Trophoblast cell (in vitro differentiated cells and primary cell): ENCODE measurements at places on chromosomes 1 and 21.
A peak's percentile ranks its signal among the peaks of the same experiment; 100 is the strongest.

DNA sequence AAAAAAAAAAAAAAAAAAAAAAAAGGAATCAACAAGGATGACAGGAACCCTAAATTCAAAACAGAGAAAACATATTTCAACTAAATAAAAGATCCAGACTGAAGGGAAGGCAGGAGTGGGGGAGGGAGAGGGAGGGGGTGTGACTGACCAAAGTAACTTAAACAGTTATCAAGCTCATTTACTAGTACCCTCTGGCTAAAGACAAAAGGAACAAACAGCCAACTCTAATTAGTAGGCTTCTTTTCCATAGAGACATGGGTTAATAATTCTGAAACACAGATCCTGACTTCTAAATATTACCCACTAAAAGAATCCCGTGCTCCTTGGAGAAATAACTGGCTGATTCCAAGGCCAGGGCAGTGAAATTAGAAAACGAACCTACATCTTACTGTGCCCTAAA is 23.8 kb downstream of the USP48 start:
- no peak overlapping the region for H3K4me3 ChIP-seq
- H3K4me1 ChIP-seq, result no peaks in the 10 kb centered on the region
- DNase-seq, result no peak
- peaks cover 15% of the 10 kb centered on the region for H3K36me3 ChIP-seq
- no peak overlapping the region for H3K27ac ChIP-seq

GRCh38 chr1:196344453-196344852 is 263.8 kb downstream of the KCNT2 start:
- no peaks in the 10 kb centered on the region for H3K27me3 ChIP-seq
- no peak overlapping the region for H3K27ac ChIP-seq
- no peaks in the 10 kb centered on the region for H3K4me1 ChIP-seq
- DNase-seq, result no peak

DNA sequence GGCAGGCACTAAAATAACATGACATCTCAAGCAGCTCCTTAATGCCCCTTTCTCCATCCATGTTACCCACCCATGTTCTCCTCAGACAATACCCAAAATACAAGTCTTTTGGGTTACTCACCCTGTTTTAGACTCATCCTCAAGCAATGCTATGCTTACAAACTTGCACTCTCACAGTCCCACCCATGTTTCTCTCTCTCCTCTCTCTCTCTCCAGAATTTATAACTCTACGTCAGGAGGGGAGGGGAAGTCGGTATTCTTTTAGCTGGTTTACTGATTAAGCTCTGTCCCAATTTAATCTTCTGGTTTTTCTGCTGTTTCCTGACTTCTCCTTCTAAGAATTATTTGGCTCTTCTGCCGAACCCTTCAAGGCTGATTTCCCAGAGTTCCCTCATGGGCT is 98.0 kb upstream of the NR5A2 start:
- H3K27me3 ChIP-seq, result no peaks in the 10 kb centered on the region
- H3K4me3 ChIP-seq, result no peak overlapping the region
- H3K4me1 ChIP-seq, result no peaks in the 10 kb centered on the region

DNA sequence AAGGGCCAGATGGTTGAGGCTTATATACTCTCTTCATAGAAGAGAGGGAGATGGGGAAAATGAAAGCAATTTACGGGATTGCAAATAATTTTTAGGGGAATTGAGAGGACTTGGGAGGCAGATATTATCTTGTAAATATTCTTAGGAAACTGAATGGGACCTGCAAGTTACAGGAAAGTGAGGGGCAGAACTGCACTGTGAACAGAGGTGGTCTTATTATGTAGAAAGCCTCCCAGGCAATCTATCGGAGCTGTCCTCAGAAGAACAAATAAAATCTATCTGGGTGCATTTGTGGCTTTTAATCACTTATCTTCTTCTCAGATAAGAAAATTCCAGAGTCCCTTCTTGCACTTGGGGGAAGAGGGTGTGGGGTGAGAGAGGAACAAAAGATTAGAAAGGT is 223.5 kb downstream of the RHOU start:
- no peaks in the 10 kb centered on the region for H3K27me3 ChIP-seq
- H3K36me3 ChIP-seq, result no peaks in the 10 kb centered on the region
- H3K4me3 ChIP-seq, result no peak overlapping the region
- no peak overlapping the region for H3K27ac ChIP-seq

- H3K27me3 ChIP-seq, result no peaks in the 10 kb centered on the region
- peaks cover 10% of the 10 kb centered on the region for H3K4me1 ChIP-seq
- H3K4me3 ChIP-seq, result no peak overlapping the region
- no peak for DNase-seq
- no peak overlapping the region for H3K27ac ChIP-seq
These were observed 876 bp downstream of the MOB3C start for GRCh38 chr1:46615735-46616134.

DNA sequence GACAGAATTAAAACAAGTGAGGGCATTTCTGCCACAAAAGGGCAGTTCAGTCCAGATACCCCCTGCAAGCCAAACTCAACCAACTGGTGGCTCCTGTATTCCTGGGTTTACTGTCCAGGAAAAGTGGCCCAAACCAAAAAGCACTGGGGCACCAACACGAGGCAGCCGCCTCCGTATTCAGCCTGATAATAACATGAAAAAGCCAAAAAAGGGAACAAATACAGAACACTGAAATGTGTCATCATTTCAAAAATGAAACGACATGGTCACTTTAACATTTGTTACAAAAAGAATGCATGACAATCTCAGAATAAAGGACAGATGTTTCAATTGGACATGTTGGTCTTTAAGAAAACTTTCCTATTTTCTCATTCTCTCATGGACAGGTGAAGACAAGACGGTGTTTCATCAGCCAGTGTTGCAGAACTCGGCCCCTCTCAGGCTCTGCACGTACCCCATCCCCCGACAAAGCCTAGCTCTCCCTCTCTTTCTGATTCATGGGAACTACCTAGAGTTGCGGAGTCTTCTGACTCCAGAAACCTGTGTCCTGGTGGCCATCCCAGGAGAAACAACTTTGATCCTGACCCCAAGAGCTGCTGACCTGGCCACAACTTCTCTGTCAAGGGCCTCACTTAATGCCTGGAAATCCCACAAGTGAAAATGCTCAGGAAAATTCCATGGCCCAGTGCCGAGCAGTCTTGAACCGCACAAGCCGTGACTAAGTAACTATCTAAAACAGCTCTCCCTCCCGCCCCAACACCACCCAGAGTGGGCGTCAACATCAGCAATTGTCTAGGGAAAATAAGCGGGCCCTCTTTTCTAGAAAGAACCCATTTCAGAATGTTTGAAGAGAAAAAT is 27.1 kb downstream of the ZBTB17 start:
- H3K36me3 ChIP-seq, result peaks cover 49% of the 10 kb centered on the region
- peaks cover 19% of the 10 kb centered on the region for H3K4me1 ChIP-seq
- H3K27ac ChIP-seq, result no peak overlapping the region
- H3K4me3 ChIP-seq, result no peak overlapping the region
- DNase-seq, result peak; percentile 55

DNA sequence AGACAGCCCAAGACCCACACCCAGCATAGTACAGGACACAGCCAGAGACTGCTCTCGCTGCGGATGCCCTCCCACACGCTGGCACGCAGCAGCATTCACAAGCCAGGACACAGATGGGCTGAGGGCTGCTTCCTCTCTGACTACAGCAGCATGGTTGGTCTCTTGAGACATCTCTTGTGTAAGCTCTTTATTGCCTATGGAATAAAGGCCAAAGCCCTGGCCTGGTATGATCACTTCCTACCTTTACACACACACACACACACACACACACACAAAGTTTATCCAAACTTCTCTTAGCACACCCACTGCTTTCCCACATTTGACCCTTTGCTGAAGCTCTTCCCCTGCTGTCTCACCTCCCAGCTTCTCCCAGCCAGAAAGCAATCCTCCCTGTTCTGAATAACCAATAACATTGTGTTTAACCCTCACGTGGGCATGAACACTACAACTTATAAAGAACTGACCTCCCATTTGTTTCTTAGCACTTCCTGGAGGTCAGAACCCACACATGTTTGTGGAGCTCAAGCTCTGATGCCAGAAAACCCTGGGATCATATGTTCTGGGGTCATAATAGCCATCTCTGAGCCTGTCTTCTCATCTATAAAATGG is 1.2 kb upstream of the LUZP1 start:
- H3K4me1 ChIP-seq, result peaks cover 3% of the 10 kb centered on the region
- no peaks in the 10 kb centered on the region for H3K36me3 ChIP-seq
- no peaks in the 10 kb centered on the region for H3K27me3 ChIP-seq
- no peak overlapping the region for H3K27ac ChIP-seq

DNA sequence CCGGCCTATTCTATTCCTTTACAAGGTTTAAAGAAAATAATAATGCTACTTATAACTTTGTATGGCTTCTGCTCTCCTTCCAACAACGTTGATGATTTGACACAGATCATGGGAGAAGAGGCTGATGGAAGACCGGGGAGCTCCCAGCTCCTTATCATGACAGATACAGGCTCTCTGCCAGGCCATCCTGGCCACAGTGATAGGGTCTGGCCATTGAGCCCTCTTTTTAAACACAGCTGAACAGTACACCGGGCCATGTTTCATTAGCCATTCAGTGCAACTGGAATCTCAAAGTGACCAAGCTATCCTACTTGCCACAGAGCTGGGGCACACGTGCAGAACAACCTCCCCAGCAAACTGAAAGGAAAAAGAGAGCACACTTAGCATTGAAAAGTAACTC is 34.9 kb downstream of the DNAJC11 start:
- DNase-seq, result no peak
- H3K27me3 ChIP-seq, result no peaks in the 10 kb centered on the region

DNA sequence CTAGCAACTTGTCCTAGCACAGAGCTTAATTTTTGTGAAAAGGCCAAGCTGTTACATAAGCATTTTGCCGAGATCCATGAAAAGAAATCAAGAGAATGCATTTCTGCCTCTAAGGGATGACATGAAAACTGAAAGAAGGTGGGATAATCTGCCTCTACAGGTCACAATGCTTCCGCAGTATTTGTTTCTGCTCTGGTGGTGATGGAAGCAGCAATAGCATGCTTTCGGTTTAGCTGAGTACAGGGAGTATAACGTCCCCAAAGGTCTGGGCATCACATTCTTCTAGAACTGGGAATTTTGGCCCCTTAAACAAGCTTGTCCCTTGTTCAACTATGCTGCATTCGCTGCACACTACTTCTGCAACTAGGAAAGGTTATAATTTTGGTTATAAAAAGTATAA is 14.4 kb upstream of the MAGI3 start:
- no peak for DNase-seq
- no peaks in the 10 kb centered on the region for H3K4me1 ChIP-seq
- no peak overlapping the region for H3K4me3 ChIP-seq
- H3K27ac ChIP-seq, result no peak overlapping the region
- no peaks in the 10 kb centered on the region for H3K27me3 ChIP-seq

- DNase-seq, result no peak
- H3K36me3 ChIP-seq, result no peaks in the 10 kb centered on the region
- no peak overlapping the region for H3K27ac ChIP-seq
- H3K27me3 ChIP-seq, result no peaks in the 10 kb centered on the region
- no peak overlapping the region for H3K4me3 ChIP-seq
- no peaks in the 10 kb centered on the region for H3K4me1 ChIP-seq
These were observed 332.3 kb upstream of the DPYD start for GRCh38 chr1:98253145-98253544.

- peaks cover 31% of the 10 kb centered on the region for H3K36me3 ChIP-seq
- H3K27ac ChIP-seq, result no peak overlapping the region
- H3K4me3 ChIP-seq, result peak overlapping the region; percentile 77
- H3K27me3 ChIP-seq, result no peaks in the 10 kb centered on the region
These were observed 67.8 kb downstream of the OBSCN start for GRCh38 chr1:228275430-228276173.

GRCh38 chr1:53398576-53399365 is 60.4 kb upstream of the DMRTB1 start:
- no peaks in the 10 kb centered on the region for H3K36me3 ChIP-seq
- H3K4me3 ChIP-seq, result no peak overlapping the region
- no peaks in the 10 kb centered on the region for H3K27me3 ChIP-seq

- no peaks in the 10 kb centered on the region for H3K36me3 ChIP-seq
- H3K4me1 ChIP-seq, result no peaks in the 10 kb centered on the region
- H3K27ac ChIP-seq, result no peak overlapping the region
These were observed 215.3 kb upstream of the NFIA start for GRCh38 chr1:60866917-60867531.

- H3K36me3 ChIP-seq, result no peaks in the 10 kb centered on the region
- DNase-seq, result no peak
- no peak overlapping the region for H3K27ac ChIP-seq
- no peaks in the 10 kb centered on the region for H3K27me3 ChIP-seq
These were observed 103.2 kb upstream of the DYNLT5 start for GRCh38 chr1:66648901-66649595.

DNA sequence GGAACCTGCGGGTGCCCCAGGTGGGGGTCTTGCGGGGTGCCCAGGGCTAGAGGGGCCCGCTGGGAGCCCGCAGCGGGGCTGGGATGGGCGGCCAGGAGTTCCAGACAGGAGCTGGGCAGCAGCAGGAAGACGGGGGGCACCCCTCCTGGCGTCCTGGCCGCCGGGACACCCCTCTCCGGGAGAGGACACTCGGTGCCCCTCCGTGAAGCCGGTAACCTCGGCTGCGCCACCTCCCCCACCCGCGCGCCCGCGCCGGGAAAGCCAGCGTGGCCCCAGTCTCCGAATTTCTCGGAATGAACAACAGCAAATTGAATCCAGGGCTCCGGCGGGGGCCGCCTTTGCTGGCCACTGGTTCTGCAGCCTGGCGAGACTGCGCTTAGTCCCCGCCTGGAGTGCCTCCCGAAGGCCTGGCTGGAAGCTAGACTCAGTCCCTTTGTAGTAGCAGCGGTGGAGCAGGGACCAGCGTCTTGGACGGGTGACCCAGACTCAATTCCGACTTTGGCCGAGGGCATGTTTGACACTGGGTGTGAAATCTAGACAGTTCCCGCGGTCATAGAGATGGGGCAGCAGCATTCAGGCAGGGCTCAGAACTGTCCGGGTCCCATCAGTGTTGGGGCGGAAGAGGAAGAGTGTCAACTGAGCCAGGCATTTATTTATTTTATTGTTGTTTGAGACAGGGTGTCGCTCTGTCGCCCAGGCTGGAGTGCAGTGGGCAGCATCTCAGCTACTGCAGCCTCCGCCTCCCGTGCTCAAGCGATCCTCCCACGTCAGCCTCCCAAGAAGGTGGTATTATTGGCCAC is 773 bp downstream of the IFNGR2 start:
- peak overlapping the region; percentile 87 for H3K4me3 ChIP-seq
- H3K4me1 ChIP-seq, result peaks cover 9% of the 10 kb centered on the region
- DNase-seq, result peak; percentile 63
- peaks cover 3% of the 10 kb centered on the region for H3K36me3 ChIP-seq
- H3K27me3 ChIP-seq, result no peaks in the 10 kb centered on the region
- peak overlapping the region; percentile 65 for H3K27ac ChIP-seq

GRCh38 chr1:187034501-187034900 is 205.8 kb downstream of the PLA2G4A start:
- no peaks in the 10 kb centered on the region for H3K27me3 ChIP-seq
- H3K36me3 ChIP-seq, result no peaks in the 10 kb centered on the region
- H3K27ac ChIP-seq, result no peak overlapping the region
- no peak for DNase-seq
- H3K4me1 ChIP-seq, result no peaks in the 10 kb centered on the region

- H3K27me3 ChIP-seq, result no peaks in the 10 kb centered on the region
- H3K36me3 ChIP-seq, result no peaks in the 10 kb centered on the region
- DNase-seq, result no peak
These were observed 75.5 kb downstream of the SERINC2 start for GRCh38 chr1:31488528-31488927.
